ENCODE measurements at places on chromosomes 2 and 18.
A peak's percentile ranks its signal among the peaks of the same experiment; 100 is the strongest.

GRCh38 chr2:79771493-79771892 lies 258.6 kb downstream of the CTNNA2 start:
- no peak for DNase-seq

DNA sequence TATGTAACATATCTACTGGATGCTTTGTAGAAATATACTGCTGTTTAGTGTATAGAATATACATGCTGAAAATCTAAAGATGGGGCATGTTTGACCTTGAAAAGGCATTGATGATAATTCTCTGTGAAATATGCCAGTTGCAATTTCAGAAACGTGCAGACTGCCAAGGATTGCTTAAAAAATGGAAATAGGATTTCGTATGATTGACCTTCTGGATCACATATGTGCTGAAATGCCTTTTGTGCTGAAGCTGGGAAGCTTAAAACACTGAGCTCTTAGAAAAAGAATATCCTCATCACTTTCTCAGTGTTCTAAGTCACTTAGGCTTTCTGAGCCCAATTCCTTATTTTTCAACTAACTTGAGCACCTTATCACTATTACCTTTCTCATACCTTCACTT lies 14.3 kb downstream of the NYAP2 start:
- no peak for DNase-seq

DNA sequence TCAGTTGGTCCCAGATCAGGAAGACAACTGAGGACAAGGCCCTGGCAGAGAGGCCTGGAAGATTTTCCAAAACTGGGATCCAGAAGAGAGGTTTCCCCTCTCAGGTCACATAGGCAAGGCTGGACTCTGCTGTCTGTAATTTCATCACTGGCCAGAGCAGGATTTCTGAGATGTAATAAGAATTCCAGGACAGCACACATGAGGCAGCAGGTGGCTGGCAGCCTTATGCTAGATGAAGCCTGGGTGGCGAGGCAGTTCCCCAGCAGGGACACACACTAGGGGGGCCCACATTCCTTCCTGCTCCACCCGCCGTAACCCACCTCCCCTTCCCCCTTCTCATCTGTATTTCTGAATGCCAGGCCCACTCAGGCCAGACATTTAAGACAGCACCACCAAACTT lies 98.6 kb downstream of the HNRNPLL start:
- DNase-seq, result no peak

DNA sequence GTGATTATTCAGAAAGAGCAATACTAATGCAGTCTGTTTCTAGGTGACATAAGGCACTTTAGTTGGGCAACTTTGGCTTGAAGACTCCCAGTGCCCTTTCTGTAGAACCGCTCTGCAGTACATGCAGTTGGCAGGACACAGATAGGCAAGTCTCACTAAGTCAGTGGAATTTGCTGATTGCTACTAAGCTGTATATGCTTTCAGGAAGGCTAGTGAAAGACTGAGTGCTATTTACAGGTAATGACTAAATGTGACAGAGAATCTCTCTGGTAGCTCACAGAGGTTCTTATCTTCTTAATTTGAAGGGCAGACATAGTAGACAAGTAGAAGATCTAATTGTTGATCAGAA lies 243.0 kb downstream of the WDPCP start:
- no peak for DNase-seq

GRCh38 chr2:83364264-83364663 lies 1094.8 kb downstream of the SUCLG1 start:
- DNase-seq, result no peak

DNA sequence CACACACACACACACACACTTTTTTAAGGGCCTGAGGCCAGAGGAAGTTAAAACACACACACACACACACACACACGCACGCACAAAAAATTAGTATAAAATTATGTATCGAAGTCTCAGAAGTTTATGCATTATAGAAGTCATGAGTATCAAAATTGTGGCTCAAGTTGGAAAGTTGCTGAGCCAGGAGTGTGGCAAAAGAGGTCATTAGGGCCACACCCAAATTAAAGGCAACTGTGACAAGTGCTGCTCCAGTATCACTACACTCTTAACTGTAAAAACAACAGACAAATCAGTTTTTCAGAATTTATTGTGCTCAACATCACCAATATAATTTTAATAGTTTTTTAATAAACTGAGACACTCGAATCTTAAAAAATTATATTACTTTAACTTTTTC lies 36.9 kb downstream of the YWHAQ start:
- no peak for DNase-seq

- no peak for DNase-seq
Observed at GRCh38 chr2:189798312-189799029, 14.2 kb downstream of the PMS1 start.

GRCh38 chr18:63837590-63837989 lies 49.9 kb upstream of the SERPINB2 start:
- DNase-seq, result no peak

GRCh38 chr2:2233171-2233826 lies 97.8 kb downstream of the MYT1L start:
- DNase-seq, result no peak

GRCh38 chr18:72013427-72013850 lies 530.7 kb downstream of the CBLN2 start:
- no peak for DNase-seq

DNA sequence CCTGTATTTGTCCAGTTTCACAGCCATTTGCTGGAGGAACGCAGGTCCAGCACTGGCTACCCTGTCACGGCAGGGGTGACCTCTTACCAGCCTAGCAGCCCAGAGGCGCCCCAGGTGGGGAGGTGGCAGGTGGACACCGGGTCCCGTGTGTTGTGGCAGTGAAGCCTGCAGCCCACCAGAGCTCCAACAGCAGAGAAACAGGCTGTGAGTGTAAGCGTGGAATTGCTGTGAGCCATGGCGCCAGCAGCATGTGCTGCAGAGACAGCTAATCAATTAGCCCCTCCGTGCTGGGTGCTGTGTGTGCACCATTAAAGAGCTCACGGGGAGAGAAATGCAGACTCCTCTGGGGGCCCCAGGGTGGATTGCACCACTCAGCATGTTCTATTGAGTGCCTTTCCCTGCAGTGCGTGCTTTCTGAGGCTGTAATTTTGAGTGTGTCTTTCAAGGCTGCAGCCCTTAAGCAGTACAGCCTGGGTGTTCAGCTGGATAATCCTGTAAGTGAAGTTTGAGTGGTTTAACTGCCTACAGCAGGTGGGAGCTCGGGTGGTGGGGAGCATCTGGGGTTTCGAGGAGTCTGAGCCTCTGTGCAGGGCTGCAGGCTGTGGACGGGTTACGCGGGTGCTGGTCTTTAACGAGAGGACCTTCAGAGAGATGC lies 15.9 kb downstream of the RTP5 start:
- DNase-seq, result no peak

GRCh38 chr2:189143925-189144324 lies 35.6 kb downstream of the COL5A2 start:
- DNase-seq, result no peak

DNA sequence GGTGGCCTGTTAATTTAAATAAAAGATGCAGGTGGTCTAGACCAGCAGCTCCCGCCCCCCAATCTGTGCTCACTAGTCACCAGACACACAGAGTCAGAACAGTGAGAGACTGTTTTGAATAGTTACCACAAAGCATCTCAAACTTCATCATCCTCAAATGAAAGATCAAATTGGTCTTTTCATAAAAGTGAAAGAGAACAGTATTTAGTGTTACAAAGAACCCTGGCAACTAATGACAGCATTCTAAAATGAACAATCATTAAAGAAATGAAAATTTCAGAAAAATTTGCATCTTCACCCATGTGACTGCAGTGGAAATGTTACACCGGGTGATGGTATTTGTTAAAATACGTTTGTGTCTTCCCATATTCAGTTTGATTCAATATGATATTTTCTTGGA lies 65.5 kb upstream of the PMAIP1 start:
- DNase-seq, result no peak

DNA sequence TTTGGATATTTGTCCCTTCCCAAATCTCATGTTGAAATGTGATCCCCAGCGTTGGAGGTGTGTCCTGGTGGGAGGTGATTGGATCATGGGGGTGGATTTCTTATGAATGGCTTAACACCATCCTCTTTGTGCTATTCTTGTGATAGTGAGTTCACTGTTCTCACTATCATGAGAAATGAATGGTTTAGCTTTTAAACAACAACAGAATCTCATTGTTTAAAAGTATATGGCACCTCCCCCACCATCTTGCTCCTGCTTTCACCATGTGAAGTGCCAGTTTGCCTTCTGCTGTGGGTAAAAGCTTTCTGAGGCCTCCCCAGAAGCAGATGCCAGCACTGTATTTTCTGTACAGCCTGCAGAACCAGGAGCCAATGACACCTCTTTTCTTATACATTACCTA lies 38.1 kb downstream of the KIAA1328 start:
- no peak for DNase-seq

- DNase-seq, result no peak
Observed at GRCh38 chr2:151363709-151364108, 6.3 kb downstream of the TNFAIP6 start.

GRCh38 chr2:54090521-54091117 lies 24.8 kb upstream of the ACYP2 start:
- no peak for DNase-seq

DNA sequence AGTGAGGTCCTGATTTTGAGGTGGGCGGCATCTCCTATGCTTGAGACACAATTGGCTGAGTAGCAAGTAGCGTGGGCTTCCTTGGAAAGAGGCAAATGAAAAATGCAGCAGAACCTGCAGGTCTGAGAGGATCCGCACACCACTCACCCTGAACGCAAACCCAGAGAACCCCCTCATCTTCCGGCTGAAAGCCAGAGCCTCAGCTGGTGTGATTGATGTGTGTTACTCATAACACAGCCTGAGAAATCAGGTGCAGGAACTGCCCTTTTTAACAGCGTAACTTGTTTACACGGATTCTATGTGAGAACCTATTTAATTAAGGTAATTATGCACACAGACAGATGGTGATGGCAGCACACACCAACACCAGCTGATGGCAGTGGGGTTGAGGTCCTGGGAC lies 123.4 kb downstream of the MRO start:
- DNase-seq, result no peak

- no peak for DNase-seq
Observed at GRCh38 chr2:164182116-164182627, 439.1 kb downstream of the GRB14 start.

- no peak for DNase-seq
Observed at GRCh38 chr2:236787885-236788284, 218.3 kb downstream of the ACKR3 start.

GRCh38 chr2:189512879-189513278 lies 67.7 kb downstream of the SLC40A1 start:
- DNase-seq, result no peak

DNA sequence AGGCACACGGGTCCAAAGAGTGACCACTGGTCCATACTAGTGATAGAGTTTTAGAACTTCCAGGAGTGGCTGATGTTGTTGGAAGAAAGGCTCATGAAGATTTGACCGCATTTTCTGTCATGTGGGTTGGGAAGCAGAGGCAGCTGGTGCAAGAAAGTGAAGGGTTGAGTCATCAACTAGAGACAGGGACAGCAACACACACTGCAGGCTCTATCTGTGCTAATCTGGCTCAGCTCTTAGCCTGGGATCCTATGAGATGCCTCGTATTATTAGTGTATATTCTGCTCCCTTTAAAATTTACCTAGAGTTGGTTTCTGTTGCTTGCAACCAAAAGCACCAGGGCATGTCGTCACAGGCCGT lies 2.5 kb upstream of the SH3RF3 start:
- DNase-seq, result no peak

- DNase-seq, result no peak
Observed at GRCh38 chr2:229445019-229445418, 173.9 kb upstream of the PID1 start.

- DNase-seq, result no peak
Observed at GRCh38 chr2:43331422-43331821, 105.0 kb upstream of the ZFP36L2 start.

GRCh38 chr2:38039121-38039910 lies 36.6 kb downstream of the CYP1B1 start:
- DNase-seq, result no peak

DNA sequence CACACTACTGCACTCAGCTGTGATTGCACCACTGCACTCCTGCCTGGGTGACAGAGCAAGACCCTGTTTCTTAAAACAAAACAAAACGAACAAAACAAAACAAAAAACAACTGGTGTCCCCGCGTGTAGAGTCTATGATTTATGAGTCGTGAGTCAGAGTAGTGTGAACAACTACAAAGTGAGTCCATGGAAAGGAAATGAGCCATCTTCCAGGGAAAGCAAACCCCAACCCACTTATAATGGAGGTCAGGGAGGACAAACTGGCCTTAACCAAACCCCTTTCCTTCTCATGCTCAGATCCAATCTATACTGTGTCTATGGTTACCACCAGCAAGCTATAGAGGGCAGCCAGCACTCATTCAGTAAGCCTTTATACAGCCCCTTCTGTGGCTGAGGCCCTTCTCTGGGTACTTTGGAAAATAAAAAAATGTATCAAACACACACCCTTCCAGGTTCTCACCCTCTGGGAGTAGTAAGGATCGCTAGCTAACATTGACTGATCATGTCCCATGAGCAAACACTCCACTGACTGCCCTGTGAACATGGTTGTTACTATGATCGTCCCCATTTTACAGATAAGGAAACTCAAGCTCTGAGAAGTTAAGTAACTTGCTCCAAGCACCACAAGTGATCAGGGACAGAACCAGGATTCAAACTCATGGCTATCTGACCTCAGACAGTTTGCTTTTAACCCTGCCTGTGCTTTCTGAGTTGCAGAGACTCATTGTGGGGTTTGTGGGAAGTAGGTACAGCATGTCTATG lies 24.7 kb upstream of the COLEC12 start:
- no peak for DNase-seq

- no peak for DNase-seq
Observed at GRCh38 chr2:208872591-208872990, 466.0 kb downstream of the PTH2R start.

- DNase-seq, result no peak
Observed at GRCh38 chr2:19119326-19120001, 239.0 kb downstream of the OSR1 start.

- DNase-seq, result peak; percentile 82
Observed at GRCh38 chr2:70984576-70985282, 6.3 kb downstream of the ANKRD53 start.

DNA sequence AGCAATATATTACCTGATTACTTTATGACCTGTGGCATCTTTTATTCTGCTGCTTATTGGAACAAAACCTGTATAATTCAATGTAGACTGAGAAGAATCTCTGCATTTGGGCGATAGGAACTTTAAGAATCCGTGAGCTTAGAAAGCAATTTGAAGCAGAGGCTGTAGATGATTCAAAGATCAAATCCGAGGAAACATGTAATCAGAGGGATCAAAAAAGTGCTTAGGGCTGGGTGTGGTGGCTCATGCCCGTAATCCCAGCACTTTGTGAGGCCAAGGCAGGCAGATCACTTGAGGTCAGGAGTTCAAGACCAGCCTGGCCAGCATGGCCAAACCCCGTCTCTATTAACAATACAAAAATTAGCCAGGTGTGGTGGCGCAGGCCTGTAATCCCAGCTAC lies 198.4 kb downstream of the MTX2 start:
- DNase-seq, result no peak

GRCh38 chr2:157460384-157460837 lies 16.5 kb upstream of the CYTIP start:
- no peak for DNase-seq

DNA sequence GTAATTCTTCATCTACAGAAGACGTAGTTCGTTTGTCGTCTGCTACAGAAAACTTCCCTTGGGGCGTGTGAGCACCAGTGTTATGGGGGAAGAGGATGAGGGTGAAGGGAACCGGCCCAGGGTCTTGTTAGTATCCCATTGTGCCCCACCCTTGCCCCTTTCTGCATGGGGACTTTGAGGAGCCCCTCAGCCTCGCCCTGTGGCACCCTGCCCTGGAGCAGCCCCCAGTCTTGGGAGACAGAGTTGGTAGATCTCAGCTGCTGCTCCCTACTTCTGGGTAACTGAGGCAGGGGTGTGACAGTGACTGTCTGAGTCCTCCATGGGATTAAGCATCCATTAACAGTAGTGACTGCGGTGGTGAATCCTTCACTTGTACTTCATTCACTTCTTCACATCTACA lies 50.1 kb downstream of the RNF144A start:
- no peak for DNase-seq
